Erythroblast (primary cell): ENCODE measurements at places on chromosomes 2 and 18.
A peak's percentile ranks its signal among the peaks of the same experiment; 100 is the strongest.

- DNase-seq: peak; percentile 41
Observed at GRCh38 chr18:50203801-50204604, 9.1 kb upstream of the MYO5B start.

GRCh38 chr18:4016391-4017049 lies 438.6 kb downstream of the DLGAP1 start:
- DNase-seq: no peak

- no peak for DNase-seq
Observed at GRCh38 chr2:168002021-168002553, 245.3 kb downstream of the STK39 start.

DNA sequence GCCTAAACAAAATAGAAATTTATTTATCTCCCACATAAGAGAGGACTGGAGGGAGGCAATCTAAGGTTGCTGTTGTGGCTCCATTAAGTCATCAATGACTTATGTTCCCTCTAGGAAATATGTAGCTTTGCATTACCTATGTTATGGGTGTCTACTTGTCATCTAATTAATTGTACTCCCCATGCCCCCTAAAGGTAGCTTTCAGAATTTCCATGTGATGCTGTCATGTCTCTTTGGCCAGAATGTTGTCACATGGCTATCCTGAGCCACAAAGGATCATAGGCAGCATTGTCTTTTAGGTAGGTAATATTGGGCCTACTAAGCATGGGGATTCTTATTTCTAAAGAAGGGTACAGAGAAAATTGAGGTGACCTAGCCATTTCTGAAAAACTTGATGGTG lies 935.6 kb upstream of the FANCL start:
- no peak for DNase-seq

GRCh38 chr2:240428245-240428644 lies 7.2 kb upstream of the GPC1 start:
- no peak for DNase-seq

- DNase-seq: no peak
Observed at GRCh38 chr2:151171186-151171585, 90.5 kb downstream of the RBM43 start.

DNA sequence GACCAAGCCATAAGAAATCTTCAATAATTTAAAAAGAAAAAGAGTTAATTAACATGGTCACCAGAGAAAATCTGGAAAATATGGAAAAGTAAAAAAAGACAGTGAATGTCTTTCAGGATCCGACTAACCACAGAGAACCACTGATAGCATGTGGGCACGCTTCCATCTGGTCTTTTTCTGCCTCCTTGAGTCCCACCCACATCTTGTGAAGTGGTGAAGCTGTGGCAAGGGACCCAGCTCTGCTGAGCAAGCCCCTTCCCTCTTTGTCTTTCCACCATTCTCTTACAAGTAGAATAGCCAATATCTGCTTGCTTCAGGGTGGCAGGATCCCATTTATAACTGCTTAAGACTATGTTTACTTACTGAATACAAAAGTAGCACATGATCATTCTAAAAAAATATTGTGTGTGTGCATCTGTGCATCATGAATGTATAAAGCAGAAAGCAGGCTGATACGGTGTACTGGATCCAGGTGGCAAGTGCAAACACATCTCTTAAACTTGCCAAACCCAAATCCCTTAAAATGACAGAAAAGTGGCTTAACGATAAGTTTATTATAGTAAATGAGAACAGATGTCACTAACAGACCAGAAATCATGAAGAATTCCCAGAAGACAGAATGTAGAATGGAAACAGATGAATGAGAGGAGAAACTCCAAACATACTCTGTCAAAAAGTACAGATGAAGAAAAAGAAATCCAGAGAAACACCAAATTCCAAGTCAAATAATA lies 52.3 kb downstream of the FOXI3 start:
- no peak for DNase-seq

DNA sequence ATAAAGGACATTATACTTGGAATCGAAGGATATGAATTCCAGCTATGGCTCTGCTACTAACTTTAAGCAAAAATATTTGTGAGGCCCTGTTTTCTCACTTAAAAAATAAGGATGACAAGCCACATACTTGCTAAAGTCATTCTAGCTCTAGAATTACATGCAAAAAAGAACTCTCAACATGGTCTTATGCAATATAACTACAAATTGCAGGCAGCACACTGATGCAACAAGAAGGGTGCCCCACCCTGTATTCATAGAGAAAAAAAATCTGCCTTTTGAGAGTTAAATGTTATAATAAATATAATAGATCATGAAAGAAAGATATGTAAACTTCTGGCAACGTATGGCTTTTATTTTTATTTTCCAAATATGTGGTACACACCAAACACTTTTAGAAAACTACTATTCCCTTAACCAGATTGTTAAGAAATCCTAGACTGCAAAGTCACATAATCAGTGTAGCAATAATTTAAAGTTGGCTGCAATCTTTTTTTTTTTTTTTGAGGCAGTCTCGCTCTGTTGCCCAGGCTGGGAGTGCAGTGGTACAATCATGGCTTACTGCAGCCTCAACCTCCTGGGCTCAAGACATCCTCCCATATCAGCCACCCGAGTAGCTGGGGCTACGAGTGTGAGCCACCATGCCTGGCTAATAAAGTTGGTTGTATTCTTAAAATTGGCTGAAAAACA lies 40.2 kb upstream of the WDSUB1 start:
- DNase-seq: peak; percentile 55

DNA sequence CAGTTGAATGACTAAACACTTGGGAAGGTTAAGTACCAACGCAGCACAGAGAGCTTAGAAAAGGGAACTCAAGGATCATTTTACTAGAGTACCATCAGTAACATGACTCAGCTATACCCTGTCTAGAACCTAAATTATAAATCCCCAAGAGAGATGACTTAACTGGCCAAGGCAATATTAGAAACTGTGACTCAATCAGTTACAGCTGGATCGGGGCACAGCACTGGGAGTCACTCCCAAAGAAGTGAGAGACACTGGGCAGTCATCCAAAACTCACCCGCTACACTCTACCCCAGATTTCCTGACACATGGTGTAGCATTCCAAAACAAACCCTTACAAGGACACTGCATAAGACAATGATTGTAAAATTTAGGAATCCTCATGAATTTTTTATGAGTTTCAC lies 17.7 kb downstream of the IWS1 start:
- peak; percentile 54 for DNase-seq

DNA sequence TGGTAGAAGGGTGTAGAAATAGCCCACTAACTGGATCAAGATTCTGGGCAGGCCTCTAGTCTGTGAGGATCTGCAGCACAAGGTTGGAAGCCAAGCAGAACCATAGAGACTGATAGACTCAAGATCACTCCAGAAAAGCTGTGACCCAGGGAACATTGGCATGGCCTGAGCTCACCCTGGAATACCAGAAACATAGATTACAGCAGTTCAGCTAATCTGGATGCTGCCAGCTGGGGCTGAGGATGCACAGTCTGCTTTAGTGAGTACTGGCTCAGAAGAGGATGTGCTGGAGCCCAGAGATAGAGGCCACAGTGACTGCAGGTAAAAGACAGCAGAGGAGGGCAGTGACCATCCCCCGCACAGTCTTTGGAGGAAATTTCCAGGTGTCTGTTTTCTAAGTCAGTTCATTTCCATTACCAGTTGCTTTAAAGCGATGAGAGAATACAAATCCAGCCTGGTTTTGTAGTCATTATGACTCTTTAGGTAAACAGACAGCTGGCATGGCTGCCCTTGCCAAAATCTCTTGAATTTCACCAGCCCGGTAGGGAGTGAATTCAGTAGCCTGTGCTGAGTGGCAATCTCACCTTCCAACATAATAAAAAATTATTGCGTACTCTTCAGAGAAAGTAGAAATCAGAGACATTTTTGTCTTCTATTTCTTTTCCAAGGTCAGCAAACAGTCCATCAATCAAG lies 119.2 kb downstream of the ANTXR1 start:
- DNase-seq: no peak

GRCh38 chr2:38991899-38992298 lies 102.2 kb downstream of the ARHGEF33 start:
- no peak for DNase-seq

GRCh38 chr18:3511980-3512379 lies 62.0 kb downstream of the TGIF1 start:
- DNase-seq: peak; percentile 83

- peak; percentile 33 for DNase-seq
Observed at GRCh38 chr2:105787376-105788318, 42.9 kb downstream of the NCK2 start.

- DNase-seq: no peak
Observed at GRCh38 chr2:217742276-217742675, 260.5 kb downstream of the TNS1 start.
